CD4-positive, alpha-beta T cell treated with Interleukin-6 at 100 ng/mL for 8 hours (primary cell): ENCODE measurements at places on chromosomes 7 and 10.

DNA sequence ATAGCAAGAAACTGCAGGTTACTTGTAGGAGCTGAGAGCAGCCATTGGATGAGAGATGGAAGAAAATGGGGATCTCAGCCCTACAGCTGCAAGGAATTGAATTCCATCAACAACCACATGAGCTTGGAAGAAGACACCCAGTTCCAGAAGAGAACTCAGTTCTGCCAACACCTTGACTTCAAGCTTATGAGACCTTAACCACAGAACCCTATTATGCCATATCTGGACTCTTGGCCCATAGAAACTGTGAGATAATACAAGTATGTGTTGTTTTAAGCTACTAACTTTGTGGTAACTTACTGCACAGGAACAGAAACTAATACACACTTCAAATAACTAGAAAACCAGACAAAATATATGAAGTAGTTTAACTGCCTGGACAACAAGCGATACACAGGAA, 212.4 kb upstream of the CACNA2D1 start:
- DNase-seq, result no peak

- no peak for DNase-seq
Observed at GRCh38 chr10:80861882-80862281, 324.2 kb downstream of the SH2D4B start.

DNA sequence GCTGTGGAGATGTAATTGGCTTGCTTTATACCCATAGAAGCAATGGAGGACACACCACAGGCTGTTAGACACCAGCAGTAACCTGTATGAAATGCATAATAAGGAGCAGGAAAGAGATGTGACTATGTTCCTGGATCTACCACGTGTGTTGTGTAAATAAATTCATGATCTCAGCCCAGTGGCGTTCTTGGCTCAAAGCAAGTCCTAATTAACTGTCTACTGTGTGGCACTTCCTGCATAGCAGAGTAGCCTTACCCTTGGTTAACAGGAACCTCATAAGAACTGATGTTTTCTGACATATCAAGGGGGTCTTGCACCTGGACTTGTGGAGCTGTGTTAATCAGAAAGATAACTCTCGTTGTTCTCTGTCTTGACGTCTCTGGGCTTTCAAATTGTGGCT, 25.7 kb upstream of the FAM180A start:
- no peak for DNase-seq

DNA sequence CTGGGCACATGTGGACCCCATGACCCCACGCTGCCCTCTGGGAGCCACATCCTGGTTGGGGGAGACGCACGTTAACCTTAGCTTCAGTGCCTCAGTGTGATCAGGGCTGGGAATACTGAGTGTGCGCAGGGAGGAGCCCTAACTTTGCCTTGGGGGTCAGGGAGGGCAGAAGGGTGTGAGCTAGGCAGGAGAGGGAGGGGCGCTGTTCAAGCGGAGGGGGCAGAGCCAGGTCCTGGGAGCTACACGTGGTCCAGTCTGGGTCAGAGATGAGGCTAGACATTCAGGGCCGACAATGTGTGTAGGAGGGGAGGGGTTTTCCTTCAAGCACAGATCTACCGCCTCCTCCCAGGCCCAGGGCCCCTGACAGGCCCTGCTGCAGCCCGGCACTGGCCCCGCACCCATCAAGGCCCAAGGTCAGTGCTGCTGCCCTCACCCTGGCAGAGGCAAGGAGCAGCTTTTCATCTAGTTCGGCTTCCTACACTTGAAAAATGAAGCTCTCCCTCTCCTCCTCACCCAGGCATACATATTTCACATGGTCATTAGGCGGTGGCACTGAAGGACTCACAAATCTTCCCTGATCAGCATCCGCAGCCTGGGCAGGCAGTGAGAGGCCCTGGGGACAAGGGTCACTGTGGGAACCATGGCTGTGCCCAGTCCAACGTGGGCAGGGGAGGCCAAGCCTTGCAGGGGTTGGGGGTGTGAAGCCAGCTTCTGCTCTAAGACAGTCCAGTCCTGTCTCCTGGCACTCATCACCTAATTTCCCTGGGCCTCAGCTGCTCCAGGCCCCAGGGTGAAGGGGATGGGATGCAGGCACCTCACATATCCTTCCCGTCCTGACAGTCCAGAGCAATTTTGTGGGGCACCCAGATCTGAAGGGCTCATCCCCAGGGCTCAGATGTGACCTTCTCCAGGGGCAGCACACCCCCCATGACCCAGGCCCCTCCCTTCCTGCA, 47.3 kb downstream of the C10orf105 start:
- no peak for DNase-seq

DNA sequence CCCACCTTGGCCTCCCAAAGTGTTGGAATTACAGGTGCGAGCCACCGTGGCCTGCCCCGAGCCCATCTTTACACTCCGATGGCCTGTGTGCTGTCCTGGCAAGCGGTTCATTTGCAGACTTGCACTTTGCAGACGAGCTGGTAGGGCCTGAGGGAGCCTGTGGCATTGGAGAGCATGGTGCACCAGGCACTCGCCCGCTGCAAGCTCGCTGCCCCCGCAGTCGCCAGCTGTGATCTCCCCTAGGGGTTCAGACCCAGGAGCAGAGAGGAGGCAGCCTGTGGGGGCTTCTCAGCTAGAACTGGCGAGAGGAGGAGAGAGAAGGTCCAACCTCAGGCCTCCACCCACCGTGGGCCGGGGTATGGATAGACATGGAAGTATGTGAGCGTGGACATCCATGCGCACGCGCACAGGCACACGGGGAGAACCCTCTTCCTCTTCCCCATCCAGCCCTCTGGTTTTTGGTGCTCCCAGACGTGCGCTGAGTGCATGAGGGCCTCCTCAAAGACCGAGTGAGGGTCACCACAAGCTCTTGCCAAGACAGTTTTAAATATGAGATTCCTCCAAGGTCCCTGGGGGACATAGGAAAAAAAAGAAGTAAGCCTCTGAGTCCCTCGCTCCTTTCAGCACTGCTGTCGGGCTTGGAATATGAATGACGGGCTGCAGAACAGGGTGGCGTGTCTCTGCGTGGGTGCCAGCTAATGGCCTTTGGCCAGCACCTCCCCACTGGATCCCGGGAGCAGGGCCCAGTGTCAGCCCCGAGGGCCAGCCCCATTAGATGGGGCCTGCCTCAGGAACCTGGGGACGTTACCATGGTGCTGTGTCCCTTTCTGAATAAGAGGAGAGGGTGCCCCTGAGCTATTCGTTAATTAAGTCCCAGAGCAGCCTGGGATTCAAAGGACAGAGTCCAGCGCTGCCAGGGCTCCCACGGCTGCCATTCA, 15.1 kb upstream of the TTYH3 start:
- DNase-seq, result no peak

- DNase-seq, result no peak
Observed at GRCh38 chr10:82668221-82668895, 793.4 kb downstream of the NRG3 start.
